Nucleus accumbens (tissue), 56 donors: ENCODE measurements at places on chromosomes 5 and 9.

GRCh38 chr9:113533335-113534225 is 70.1 kb downstream of the RGS3 start:
- DNase-seq: no peak

DNA sequence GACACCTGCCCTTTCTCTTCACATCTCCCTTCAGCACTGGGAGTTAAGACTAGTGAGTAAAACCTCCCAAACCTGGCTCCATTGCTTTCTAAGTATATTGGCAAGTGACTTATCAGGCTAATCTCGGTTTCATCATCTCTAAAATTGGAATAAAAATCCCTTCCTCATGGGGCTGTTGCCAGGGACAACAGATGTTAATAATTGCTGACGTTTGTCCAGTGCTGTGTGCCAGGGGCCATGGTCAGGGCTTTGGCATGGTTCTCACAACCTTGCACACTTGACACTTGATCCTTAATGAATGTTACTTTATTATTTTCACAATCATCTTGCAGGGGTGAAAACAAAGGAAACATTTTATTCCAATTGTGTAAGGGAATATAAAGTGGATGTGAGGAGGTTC is 1262.0 kb upstream of the WWC1 start:
- no peak for DNase-seq

- DNase-seq: no peak
Observed at GRCh38 chr5:149675610-149676201, 54.4 kb upstream of the PPARGC1B start.

DNA sequence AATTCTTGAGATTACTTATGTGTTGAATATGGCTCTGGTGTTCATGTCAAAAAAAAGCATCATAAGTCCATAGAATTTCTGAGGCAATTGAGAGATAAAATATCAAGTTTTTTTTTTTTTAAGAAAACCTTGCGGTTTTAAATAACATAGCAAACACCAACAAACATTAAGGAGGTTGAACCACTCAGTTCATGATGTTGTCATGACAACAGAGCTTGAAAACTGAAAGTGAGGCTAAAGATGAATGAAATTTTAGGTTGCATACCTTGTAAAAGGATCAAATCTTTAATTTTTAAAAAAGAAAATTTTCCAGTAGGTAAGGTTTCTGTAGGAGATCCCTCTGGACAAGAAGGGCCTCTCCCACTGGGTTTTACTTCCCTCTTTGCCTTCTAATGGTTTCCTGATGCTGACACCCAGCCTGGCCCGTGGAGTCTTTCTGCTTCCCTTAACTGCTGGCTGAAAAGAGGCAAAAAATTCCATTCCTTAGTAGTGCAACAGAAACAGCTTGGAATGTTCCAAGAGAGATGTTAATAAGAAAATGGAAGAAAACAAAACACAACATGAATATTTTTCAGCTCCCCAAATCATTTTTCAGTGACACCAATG is 60.0 kb upstream of the FER start:
- no peak for DNase-seq

GRCh38 chr9:122695696-122696095 is 20.8 kb downstream of the OR1L3 start:
- DNase-seq: no peak

- DNase-seq: peak; percentile 14
Observed at GRCh38 chr5:180470966-180471582, 23.1 kb upstream of the CNOT6 start.

DNA sequence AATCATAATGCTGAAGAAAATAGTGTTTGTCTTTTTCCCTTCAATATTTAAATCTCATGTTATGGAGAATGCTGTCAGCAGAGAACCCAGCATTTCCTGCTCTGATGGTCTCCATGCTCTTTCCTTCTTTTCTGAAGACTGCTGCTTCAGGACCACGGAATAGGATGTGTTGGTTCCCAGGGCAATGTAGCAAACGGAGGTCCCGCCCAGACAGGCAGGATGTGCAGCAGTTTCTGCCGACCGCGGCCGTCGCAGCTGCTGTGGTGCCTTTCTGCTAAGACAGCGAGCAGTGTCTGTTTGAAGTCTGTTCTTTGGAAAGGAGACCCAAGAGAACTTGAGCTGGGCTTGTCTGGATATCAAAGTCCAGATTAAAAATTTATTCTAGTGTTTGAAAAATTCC is 654.3 kb downstream of the CCDC171 start:
- DNase-seq: no peak

DNA sequence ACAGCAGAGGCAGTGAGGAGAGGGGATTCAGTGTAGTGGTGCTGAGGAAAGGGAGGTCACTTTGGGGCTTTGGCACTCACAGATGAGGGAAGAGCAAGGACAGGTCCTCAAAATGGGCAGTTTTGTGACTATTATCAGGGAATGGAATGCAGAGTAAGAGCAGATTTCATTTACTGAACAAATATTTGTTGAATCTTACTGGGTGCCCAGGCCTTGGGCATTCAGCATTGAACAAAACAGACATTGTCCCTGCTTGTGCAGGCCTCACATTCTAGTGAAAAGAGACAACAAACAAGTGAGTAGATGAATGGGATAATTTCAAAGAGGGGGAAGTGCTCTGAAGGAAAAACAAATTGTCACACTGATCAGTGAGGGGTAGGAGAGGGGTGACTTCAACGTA is 404.1 kb downstream of the DMRT2 start:
- DNase-seq: no peak

DNA sequence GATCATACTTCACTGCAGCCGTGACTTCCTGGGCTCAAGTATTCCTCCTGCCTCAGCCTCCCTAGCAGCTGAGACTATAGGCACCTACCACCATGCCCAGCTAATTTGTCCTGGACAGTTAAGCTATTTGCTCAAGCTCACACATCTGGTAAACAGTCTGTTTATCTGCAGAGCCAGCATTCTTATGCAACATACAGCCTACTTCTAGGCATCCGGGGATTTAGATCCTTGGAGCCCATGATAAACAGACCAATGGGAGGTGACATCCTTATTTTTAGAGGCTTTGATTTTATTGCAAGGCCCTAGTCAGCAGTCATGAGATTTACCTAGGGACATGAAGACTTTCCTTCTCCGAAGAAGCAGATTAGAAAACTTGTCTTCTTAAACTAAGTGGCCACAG is 21.0 kb downstream of the ATOX1 start:
- DNase-seq: no peak

DNA sequence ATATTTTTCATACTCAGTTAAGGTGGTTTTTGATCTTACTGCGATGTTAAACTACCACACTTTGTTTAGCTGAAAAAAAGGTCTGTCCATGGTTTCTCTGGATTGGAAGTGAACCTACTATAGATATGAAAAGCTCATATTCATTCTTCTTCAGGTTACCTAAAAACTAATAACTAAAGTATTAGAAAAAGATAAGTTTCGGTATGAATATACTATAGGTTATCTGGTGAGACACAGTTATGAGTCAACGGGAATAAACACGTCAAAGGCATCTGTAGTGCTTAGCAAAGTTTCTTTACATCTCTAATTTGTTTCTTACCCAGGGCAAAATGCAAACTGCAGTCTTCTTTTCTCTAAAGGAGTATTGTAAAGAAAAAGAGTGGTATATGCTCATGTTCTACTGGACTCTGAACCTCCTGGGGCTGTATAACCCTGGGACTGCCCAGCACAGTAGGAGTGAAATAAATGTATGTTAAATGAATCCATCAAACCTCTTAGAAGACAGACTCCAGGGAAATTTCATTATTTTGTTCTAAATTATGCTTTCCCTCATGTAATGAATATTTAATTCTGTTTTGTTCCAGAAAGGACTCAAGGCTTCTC is 521.9 kb downstream of the PDE4D start:
- no peak for DNase-seq

DNA sequence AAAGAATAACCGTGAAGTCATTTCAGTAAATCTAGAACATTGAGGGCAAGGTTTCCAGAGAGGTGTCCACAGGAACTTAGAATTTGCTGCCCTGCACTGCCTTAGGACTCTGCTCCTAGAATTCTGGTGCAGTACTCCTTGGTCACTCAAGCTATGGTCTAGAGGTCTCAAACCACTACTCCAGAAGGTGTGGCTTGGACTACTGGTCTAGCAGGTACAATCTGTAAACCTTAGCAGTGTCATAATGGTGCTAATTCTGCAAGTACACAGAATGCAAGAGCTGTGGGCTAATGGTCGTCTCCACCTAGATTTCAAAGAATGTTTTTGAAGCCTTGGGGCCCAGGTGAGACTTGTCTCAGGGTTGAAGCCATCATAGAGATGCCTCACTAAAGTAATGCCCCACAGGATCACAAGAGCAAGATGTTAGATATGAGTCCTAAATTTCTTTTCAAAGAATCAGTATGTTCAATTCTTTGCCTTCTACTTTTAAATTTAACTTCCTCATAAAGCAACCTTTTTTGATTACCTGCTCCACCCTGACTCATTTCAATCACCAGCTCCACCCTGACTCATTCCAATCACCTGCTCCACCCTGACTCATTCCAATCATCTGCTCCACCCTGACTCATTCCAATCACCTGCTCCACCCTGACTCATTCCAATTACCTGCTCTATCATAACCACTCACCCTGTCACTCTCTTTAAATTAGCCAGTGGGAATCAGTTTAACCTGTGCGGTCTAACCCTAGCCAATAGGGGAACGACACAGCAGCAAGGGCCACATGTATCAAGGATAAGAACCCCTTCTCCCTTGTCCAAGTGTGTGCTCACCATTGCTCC is 1111.8 kb upstream of the ACO1 start:
- no peak for DNase-seq

GRCh38 chr5:8081179-8081578 is 212.2 kb downstream of the MTRR start:
- DNase-seq: no peak

- no peak for DNase-seq
Observed at GRCh38 chr5:160044967-160045366, 36.0 kb downstream of the TTC1 start.

DNA sequence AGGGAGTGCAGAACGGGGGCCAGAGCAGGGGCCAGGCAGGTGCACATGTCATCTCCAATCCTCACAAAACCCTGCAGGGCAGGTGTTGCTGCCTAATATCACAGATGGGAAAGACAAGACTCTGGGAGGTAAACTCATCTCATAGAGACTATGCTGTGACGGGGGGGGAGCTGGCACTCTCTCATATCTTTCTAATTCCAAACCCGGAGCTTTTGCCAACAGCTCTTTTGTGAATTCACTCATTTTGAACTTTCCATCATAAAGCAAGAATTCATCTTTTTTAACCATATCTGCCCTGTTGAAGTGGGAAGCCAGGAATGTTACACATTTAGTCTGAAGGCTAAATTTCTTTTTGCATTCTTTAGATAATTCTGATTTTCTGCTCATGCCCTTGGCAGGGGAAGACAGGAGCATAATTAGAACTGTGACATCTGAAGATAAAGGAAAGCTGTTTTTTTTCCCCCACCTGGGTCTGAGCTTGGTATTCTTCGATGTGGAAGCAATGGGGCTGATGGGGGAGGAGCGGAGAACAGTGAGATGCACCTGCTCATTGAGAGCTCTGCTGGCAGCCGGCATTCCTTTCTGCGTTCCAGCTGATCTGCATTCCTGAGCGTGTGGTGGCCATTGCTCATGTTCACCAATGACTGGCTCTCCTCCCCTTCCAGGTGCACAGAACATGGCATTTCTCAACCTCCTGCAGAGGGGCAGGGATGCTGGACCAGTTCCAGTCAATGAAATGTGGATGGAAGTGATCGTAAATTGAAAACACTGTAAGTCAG is 159.2 kb downstream of the NSG2 start:
- DNase-seq: no peak

GRCh38 chr5:167233507-167234220 is 1057.8 kb upstream of the WWC1 start:
- DNase-seq: no peak

DNA sequence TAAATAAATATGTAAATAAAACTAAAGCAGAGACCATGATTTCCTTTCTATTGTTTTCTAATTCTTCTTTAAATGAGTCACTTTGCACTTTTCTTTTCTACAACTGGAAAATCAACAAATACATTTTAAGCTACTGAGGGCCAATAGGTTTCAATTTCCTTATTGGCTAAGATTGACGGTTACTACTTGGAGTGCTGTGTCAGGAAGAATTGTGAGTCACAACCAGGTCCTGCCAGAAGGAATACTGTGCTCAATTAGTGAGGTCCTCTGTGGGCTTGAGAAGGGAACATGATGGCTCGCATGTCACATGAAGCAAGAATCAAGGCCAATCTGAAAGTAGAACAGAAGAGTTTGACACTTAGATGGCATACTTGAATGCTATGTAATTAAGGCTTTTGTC is 110.8 kb downstream of the HMHB1 start:
- DNase-seq: no peak

GRCh38 chr9:126488881-126489404 is 124.8 kb upstream of the LMX1B start:
- DNase-seq: no peak

DNA sequence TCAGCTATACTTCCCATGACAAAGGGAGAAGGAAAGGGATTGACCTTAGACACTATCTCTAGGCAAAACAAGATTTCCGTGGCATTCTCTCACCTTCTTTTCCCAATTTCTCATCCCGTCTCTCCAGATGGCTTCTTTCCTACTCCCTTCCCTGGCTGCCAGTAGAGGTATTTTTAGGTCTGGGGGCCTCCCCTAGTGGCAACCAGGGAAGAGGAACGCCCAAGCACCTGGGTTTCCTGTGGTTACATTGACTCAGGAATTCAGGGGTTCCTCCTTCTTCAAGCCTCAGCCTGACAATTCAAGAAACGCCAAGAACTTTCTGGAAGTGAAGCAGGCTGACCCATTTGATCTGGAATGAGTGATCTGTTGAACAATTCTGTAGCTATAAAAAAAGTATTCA is 111.5 kb upstream of the OSMR start:
- no peak for DNase-seq

DNA sequence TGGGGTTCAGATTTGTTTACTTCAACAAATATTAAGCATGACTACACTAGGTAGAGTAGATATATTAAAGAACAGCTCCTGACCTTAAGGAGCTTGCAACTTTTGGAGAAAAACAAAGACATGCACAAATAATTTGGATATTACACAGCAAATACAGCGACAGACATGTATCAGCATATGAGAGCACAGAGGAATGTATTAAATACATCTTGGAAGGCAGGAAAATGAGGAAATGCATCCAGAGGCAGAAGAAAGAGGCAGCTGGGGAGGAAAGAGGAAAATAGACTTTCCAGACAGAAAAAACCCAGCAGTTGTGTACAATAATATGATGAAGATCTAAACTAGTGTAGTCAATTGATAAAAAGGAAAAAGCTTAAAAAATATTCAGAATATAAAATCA is 392.2 kb downstream of the PDE4D start:
- no peak for DNase-seq

GRCh38 chr9:129272348-129273025 is 94.4 kb upstream of the IER5L start:
- DNase-seq: no peak

DNA sequence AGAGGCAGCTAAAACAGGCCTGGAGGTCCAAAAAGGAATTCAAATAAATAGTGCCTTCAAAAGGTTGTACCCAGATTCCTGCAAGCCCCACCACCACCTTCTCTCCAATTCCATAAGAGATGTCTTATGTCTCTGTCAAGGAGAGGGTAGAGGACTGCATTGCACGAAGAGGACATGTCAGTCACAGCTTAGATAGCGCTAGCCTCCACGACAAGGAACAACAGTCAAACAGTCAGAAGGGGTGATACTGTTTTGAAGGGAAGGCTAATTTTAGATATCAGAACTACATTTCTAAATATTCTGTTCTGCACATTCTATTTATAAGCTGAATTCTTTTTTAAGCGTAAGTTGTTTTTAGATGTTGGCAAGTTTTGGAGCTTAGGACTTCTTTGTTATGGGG is 34.2 kb downstream of the PLAC8L1 start:
- no peak for DNase-seq

- no peak for DNase-seq
Observed at GRCh38 chr9:10562581-10563343, 50.0 kb downstream of the PTPRD start.
